ENCODE measurements at places on chromosomes 5 and 9.

DNA sequence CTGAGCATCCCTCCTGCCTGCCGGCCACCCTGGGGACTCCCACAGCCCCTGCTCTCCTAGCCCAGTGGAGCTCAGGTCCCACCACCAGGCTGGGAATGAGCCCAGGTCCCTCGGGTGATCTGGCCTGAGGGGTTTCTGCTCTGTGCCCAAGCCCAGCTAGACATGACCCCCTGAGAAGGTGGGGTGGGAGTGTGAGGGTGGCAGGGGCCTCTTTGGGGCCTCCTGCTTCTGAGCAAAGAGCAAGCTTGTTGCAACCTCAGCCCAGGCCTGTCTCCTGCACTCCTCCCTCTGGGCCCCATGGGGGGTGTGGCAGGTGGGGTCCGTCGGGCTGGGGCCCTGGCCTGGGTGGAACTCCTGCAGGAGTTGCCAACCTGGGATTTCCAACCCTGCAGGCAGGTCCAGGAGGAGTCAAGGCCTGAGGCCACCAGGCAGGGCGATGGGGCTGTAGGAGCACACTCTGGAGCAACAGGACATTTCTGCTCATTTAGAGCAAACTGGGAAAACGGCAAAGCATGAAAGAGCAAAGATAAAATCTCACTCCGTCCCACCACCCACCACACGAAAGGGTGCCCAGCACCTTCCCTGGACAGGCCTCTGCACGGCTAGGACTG, 11.4 kb upstream of the NRARP start:
- no peaks in the 10 kb centered on the region for H3K36me3 ChIP-seq
- no peaks in the 10 kb centered on the region for H3K27me3 ChIP-seq
- no peak overlapping the region for H3K27ac ChIP-seq
- no peak for DNase-seq
- no peak overlapping the region for H3K4me3 ChIP-seq
- peaks cover 10% of the 10 kb centered on the region for H3K4me1 ChIP-seq

GRCh38 chr5:32539981-32540845, 45.1 kb upstream of the SUB1 start:
- no peak for DNase-seq
- H3K27me3 ChIP-seq, result no peaks in the 10 kb centered on the region
- H3K4me3 ChIP-seq, result no peak overlapping the region
- H3K4me1 ChIP-seq, result peaks cover 24% of the 10 kb centered on the region
- H3K36me3 ChIP-seq, result no peaks in the 10 kb centered on the region

GRCh38 chr9:84935528-84936117, 266.1 kb downstream of the NTRK2 start:
- H3K27me3 ChIP-seq, result no peaks in the 10 kb centered on the region
- H3K4me1 ChIP-seq, result no peaks in the 10 kb centered on the region
- H3K4me3 ChIP-seq, result no peak overlapping the region
- no peak for DNase-seq

DNA sequence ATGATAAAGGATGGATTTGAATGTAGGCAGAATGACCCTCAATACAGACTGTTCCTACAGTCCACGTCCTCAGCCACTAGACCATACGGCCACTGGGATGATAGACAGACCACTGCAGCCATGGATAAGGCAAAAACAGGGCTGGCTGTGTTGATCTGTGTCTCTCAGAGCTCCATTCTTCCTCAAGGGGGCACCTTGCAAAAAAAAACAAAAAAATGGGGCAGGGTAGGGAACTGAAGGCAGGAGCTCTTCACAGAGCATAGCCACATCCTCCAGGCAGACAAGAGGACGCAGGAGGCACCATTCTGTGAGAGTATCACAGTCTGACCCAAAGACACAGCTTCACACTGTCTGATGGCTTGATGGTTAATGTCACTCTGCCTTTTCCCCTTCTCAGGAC, 61.2 kb upstream of the GABRP start:
- no peaks in the 10 kb centered on the region for H3K27me3 ChIP-seq
- DNase-seq, result no peak
- no peak overlapping the region for H3K4me3 ChIP-seq
- no peaks in the 10 kb centered on the region for H3K4me1 ChIP-seq

GRCh38 chr5:140796718-140797095, 2.1 kb downstream of the PCDHA2 start:
- no peaks in the 10 kb centered on the region for H3K36me3 ChIP-seq
- H3K27ac ChIP-seq, result no peak overlapping the region
- no peaks in the 10 kb centered on the region for H3K27me3 ChIP-seq
- H3K4me3 ChIP-seq, result no peak overlapping the region
- DNase-seq, result no peak

DNA sequence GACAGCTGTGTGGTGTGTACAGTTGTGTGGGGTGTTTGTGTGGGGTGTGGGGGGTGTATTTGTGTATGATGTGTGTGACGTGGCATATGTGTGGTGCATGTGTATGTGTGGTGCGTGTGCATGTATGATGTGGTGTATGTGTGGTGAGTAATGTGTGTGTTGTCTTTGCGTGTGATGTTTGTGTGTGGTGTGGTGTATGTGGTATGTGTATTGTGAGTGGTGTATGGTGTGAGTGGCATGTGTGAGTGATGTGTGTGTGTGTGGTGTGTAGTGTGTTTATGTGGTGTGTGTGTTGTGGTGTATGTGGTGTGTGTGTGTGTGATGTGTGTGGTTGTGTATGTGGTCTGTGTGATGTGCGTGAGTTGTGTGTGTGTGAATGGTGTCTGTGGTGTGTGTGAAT, 191.1 kb downstream of the MELK start:
- DNase-seq, result no peak
- peaks cover 7% of the 10 kb centered on the region for H3K27me3 ChIP-seq
- H3K36me3 ChIP-seq, result no peaks in the 10 kb centered on the region
- no peak overlapping the region for H3K27ac ChIP-seq
- H3K4me1 ChIP-seq, result no peaks in the 10 kb centered on the region

DNA sequence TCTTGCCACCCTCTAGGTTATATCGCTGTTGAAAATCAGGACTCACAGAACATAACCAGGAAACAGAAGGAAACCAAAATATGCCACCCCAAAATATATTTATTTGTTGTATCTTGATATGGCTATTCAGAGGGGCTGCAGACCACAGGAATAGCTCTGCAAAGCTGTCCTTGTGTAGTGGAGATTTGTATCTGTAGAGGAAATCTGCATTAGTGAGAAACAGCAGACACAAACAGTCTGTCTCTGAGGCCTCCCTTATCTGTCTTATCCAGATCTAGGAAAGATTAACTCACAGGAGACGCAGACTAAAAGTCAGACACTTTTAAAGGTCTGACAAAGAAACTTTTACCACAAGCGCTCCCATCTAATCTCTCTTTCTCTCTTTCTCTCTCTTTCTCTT, 54.1 kb upstream of the CEMIP2 start:
- H3K27ac ChIP-seq, result no peak overlapping the region
- no peaks in the 10 kb centered on the region for H3K36me3 ChIP-seq
- no peaks in the 10 kb centered on the region for H3K4me1 ChIP-seq
- DNase-seq, result no peak
- no peak overlapping the region for H3K4me3 ChIP-seq
- no peaks in the 10 kb centered on the region for H3K27me3 ChIP-seq

GRCh38 chr5:151221574-151221973, 2.3 kb downstream of the CCDC69 start:
- H3K27ac ChIP-seq, result no peak overlapping the region
- peak overlapping the region; percentile 90 for H3K4me3 ChIP-seq
- no peaks in the 10 kb centered on the region for H3K27me3 ChIP-seq
- peaks cover 39% of the 10 kb centered on the region for H3K4me1 ChIP-seq
- no peaks in the 10 kb centered on the region for H3K36me3 ChIP-seq
- DNase-seq, result no peak

DNA sequence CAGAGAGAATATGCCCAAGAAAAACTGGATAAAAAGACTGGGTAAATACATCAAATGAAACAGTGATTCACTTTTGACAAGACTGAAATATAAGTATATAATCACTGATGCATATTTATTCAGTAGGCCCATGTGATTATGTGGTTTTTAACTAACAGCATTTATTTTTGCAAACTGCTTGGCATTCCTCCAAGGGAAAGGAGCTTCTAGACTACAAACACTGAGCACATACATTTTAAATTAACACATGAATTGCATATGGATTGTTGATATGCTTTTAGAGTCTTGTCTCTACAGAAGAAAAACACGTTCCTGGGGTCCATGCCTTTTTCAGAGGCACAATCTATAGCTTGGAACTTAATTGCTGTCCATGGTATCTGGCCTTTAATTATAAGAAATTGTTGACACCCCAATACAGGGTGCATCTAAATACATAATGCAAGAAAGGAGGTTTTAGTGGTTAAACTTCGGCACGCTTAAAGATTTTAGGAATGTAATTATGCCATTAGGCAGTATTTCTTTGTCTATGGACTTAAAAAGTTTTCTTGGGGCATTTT, 6.9 kb upstream of the MEIKIN start:
- no peak overlapping the region for H3K4me3 ChIP-seq
- H3K36me3 ChIP-seq, result no peaks in the 10 kb centered on the region
- no peaks in the 10 kb centered on the region for H3K27me3 ChIP-seq
- H3K4me1 ChIP-seq, result no peaks in the 10 kb centered on the region
- DNase-seq, result no peak

DNA sequence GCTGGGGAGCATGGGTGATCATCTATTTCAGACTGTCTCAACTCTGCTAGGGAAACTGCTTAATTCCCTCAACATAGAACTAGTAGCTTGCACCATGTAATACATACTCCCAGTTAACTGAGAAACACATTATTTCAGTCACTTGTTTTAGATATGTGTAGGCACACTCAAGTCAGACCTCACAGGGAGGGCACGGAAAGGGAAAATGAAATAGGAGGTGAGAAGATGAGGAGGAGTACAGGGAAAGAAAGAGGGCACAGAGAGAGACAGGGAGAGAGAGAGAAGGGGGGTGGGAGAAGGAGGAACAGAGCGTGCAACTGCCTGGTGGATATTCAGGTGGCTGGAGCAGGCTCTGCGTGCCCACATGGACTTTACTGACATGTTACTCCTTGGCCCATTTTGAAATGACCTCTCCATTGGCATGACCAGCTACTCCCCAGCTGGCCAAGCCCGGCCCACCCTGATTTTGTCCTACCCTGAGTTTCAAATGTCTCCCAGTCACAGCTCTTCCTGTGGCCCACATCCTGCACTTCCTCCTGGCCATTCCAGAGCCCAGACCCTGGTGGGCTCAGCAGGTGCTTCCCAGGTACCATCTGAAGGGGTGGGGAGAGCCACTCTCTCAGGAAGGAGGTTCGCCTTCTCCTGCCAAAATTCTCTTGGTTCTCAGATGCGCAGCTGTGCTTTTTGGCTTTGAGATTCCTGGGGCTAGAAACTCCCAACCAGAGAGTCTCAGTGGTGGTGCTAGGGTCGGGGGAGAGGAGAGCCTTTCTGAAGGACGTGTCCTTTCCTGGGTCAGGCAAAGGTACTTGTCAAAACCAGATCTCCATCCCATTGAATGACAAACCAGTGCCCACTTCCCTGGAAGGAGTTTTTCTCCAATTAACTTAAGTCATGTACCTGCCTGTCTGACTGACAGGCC, 229.4 kb downstream of the FSTL4 start:
- no peaks in the 10 kb centered on the region for H3K4me1 ChIP-seq
- DNase-seq, result no peak
- H3K36me3 ChIP-seq, result no peaks in the 10 kb centered on the region
- H3K27ac ChIP-seq, result no peak overlapping the region
- H3K27me3 ChIP-seq, result no peaks in the 10 kb centered on the region

- peaks cover 31% of the 10 kb centered on the region for H3K4me1 ChIP-seq
- no peaks in the 10 kb centered on the region for H3K36me3 ChIP-seq
- H3K27ac ChIP-seq, result peak overlapping the region; percentile 9
- H3K4me3 ChIP-seq, result no peak overlapping the region
- no peaks in the 10 kb centered on the region for H3K27me3 ChIP-seq
Observed at GRCh38 chr5:67021031-67021430, 175.6 kb downstream of the CD180 start.

DNA sequence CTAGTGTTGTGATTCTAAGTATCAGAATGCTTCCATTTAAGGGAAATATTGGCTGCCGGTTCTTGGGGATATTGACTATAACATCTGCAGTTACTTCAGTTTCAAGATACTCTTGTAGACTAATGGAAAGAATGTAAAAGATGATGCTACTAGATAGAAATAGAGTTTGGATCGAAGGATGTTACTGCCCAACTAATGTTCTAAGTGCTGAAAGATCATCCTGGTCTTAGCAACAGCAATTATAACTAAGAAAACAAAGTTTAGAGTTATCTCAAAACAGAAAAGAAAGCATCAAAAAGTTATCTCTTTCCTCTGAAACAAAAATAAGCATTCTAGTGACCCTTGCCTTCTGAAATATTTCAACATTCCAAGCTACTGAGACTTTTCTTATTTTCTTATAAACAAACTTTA, 49.9 kb downstream of the ITGA1 start:
- DNase-seq, result no peak
- peak overlapping the region; percentile 36 for H3K4me3 ChIP-seq
- H3K27me3 ChIP-seq, result no peaks in the 10 kb centered on the region
- H3K27ac ChIP-seq, result peak overlapping the region; percentile 71
- H3K4me1 ChIP-seq, result peaks cover 73% of the 10 kb centered on the region

DNA sequence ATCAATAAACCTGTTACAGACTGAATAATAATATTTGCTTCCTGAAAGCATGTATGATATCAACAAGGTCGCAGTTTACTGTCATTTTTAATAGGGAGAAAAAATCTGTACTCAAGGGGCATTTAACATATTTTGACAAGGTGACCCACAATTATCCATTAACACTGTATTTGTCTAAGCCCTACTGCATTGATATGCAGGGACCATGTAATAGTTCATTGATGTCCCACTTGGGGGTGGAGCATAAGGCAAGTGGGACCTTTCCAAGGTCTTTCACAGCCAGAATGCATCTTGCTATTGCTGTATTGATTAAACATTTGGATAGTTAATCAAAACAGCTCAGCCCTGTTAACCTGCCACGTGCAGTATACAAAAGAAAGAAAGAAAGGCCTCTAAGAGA, 502.0 kb downstream of the NR2F1-AS1 start:
- no peak for DNase-seq
- H3K4me3 ChIP-seq, result peak overlapping the region; percentile 60
- H3K4me1 ChIP-seq, result peaks cover 7% of the 10 kb centered on the region
- no peaks in the 10 kb centered on the region for H3K27me3 ChIP-seq

- no peak overlapping the region for H3K4me3 ChIP-seq
- no peaks in the 10 kb centered on the region for H3K36me3 ChIP-seq
- no peaks in the 10 kb centered on the region for H3K27me3 ChIP-seq
Observed at GRCh38 chr9:125437771-125438221, 176.2 kb downstream of the GAPVD1 start.

GRCh38 chr9:69496846-69497450, 171.9 kb downstream of the ENTREP1 start:
- H3K4me3 ChIP-seq, result no peak overlapping the region
- no peaks in the 10 kb centered on the region for H3K4me1 ChIP-seq
- H3K27me3 ChIP-seq, result no peaks in the 10 kb centered on the region
- no peak overlapping the region for H3K27ac ChIP-seq
- DNase-seq, result no peak
- no peaks in the 10 kb centered on the region for H3K36me3 ChIP-seq

Measured in thoracic aorta (tissue), 2 donors.